Prostate gland (tissue), 2 donors: ENCODE measurements at places on chromosomes 7 and 10.

DNA sequence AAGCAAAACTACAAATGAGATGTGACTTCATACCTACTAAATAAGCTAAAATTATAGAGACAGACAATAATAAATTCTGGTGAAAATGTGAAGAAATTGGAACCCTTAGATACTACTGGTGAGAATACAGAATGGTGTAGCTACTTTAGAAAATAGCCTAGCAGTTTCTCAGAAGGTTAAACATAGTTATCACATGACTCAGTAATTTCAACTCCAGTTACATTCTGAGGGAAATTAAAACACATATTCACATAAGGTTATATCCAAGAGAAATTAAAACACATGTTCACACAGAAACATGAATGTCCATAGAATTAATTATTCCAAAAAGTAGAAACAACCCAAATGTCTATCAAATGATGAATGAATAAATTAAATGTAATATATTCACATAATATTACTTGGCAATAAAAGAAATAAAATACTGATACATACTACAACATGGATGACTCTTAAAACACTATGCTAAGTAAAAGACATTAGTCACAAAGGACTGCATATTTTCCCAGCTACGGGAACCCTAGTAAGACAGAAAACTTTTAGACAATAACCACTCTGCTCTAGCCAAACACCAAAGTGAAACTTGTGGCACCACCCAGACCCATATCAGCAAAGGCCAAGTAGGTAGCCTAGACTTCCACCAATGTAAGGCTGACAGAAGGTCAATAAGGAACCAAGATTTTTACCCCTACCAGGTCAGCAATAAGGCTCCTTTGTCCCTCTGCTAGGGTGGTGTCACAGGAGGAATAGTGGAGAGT is 25.1 kb downstream of the SLC25A40 start:
- no peak for DNase-seq

DNA sequence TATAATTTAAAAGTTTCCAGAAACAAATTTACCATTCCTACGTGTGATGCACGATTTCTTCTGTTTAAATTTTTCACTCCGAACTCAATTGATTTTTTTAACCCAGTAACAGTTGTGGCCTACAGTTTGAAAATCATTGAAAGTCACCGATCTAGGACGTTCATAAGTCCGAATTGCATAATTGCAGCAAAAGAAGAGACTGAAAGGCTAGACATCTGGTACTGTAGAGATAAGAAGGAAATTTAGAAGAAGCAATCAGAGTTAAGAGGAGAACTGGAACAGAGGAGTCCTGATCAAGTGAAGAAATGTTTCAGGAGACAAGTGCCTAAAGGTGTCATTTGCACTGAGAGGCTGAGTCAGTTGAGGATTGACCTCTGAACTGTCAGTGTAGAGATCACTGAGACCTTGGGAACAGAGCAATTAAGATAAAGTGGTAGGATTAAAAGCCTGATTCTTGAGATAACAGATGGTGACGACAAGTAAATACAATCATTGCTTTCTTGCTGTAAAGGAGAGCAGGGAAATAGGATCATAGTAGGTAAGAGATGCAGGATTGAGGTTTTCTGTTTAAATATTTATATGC is 73.5 kb downstream of the ZFAND4 start:
- DNase-seq = no peak

DNA sequence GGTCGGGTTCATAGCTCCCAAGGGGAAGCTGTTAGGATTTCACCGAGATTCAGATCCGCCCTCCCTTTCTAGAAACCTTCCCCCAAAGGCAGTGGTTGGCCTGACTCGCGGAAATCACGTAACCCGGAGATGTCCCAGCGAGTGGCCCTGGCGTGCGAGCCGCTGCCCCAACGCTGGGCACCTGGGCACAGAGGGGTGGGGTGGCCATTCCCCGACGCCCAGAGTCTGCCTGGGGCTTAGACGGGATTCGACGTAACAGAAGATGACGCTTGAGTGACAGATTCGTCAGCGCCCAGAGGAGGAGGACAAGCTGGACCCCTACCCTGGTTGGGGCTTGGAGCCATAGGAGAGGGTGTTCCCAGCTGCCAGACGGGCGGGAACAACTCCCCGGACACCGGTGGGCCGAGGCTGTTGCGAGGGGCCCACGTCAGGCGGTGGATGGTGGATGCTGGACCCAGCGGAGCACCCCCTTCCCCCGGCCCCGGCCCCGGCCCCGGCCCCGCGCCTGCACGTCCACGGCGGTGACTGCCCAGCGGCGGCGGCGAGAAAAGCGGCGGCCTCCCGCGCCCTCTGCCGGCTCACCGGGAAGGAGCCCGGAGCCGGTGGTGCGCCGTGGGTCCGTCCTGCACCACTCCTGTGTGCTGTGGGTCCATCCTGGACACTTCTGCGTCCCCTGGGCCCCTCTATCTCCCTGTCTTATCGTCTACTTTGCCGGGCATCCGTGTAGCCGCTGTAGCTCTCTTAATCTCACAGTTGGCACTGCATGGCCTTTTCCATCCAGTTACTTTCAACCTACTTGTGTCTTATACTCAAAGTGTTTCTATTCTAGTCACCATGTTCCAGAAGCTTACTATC is 35.4 kb upstream of the KNDC1 start:
- DNase-seq = no peak

DNA sequence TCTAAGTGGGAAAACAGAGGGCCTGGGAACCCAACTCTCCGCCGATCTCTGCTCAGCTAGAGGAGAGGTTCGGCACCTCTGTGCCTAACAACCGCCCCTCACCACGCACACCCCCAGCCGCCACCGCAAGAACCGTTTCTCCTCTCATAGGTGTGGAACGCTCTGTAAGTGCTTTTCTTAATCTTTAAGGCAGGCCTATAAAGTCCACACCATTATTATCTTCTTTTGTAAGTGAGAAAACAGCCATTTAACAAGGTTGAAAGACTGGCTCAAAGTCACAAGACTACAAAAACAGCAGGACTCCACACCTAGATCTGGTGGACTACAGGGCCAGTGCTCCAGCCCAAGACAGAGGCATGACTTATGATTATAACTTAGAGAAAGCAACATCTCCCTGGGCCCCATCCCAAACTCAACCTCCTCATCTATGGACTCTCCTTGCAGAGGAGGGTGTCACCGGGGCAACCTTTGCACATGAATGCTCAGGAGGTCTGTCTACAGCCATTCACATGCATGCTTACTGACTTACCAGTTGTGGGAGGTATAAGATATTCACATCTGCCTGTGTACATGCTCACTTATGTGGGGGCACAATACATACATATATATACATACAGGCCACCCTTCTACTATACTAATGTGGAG is 7.9 kb upstream of the NKX2-3 start:
- DNase-seq = no peak

DNA sequence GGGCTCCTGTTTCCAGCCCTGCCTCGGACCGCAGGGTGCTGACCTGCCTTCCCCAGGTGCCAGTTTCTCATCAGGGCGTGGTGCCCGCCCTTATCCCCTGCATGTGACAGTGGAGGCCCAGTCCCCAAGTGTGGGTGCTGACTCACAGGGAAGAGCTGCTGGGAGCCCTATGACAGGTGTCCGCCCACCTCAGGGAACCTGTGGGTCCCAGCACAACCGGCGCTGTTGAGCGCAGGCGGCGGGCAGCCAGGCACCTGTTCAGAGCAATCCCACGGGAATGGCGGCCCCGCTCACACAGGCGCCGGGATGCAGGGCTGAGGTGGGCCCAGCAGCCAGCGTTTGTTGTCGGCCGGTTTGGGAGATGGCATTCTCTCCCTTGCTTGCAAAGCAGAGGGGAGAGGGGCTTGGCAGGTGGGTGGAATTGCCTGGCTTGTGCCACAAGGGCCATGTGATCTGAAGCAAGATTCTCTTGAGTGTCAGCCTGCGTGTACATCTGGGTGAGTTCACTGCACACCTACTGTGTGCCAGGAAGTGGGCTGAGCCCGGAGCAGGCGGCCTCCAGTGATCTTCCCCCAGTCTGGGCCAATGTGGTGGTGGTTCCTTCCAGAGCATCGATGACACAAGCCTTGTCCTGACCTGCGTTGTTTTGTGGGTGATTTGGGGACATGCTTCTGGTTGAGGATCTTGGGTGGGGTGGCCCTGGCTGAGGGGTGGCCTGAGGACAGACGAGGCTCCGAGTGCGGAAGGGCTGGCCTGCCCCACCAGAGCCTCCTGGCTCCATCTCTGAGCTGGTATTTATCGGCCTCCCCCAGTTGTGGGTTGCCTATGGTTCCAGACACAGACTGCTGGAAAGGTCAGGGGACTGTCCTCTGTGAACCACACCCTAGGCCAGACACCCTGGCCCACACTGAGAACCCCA is 2.4 kb downstream of the PWWP2B start:
- no peak for DNase-seq

DNA sequence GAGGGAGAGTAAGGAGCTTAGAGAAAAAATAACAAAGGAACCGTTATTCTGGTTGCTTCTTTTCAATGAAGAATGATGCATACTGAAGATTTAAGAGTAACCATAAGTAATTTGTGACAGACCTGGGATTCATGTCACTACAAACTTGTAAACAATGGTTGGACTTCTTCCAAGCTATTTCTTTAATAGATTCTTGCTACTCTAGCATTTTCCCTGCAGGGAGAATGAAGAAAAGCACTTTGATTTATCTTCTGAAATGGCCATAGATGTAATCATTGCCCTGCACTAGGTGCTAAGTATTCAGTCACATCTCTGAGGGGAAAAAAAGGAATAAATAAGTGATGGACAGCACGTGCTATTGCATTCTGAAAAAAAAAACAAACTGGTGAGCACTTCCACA is 606.6 kb upstream of the LRRN3 start:
- DNase-seq = no peak

DNA sequence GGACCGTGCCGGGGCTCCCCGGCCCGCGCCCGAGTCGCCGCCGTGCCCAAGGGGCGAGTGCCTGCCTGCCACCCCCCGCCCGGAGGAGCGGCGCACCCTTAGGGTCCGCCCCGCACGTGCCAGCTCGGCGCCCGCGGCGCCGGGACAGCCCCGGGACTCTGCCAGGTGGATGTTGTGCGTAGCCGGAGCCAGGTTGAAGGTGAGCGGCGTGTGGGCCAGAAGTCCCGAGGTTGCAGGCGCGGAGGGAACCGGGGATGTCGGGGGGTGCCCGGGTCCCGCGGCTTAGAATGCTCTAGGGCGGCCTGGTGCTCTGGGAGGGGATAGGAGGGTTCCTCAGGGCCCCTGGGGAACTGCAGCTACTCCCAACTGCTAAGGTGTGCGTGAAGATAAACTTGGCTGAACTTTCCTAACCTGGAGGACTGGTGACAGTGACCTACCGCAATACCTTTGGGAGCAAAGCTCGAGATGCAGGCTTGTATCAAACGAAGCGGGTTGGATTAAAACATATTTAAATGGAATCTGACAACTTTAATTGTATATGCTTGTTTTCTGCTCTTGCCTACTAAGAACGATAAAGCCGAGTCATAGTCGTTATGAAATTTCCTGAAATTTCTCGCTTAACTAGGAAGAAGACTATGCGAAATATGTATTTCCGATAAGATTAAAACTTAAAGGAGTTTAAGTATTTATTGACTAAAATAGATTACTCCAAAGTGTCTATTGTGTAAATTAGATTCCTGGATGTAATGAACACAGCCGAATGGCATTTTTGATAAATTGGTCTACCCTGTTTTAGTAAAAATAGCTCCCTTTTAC is at the start of gene CUX1:
TSS of gene CUX1 (plus strand) at position 156 of the 816 bp plus-strand sequence. CDS start at position 170, 14 bp downstream.
- DNase-seq = peak; percentile 22

- no peak for DNase-seq
These were observed 123.3 kb downstream of the TWIST1 start for GRCh38 chr7:18993933-18994668.

- no peak for DNase-seq
These were observed 29.0 kb downstream of the AGAP3 start for GRCh38 chr7:151115121-151115835.

DNA sequence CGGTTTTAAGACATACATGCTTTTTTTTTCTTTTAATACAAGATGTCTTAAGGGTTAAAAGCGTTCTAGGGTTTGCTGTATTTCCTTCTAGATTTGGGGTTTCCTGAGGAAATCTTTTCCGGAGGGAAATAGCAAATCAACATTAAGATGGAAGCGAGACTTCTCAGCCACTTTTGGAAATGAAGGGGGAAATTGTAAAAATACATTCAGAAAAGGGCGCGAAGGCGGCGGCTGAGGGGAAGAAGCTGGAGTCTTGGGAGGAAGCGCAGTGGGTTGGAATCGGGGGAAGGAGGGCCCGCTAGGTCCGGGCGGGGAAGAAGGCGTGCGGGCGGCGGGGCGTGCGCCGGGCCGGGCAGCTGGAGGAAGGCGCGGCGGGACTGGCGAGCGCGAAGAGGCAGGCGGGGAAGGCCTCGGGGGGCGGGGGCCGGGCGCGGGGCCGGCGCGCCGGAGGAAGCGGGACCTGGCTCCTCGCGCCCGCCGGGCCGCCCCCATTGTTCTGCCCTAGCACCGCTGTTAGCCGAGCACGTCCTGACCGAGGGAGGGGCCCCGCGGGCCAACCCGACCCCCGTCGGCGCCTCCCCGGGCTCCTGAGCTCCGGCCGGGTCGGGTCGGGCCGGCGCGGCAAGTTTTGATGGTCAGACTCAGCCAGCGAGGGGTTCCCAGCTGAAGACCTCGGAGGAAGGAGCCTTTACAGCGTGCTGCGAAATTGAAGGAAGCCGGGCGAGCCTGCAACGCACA is 1.5 kb upstream of the SKIDA1 start:
- DNase-seq = peak; percentile 61

GRCh38 chr7:69656890-69657289 is 58.6 kb downstream of the AUTS2 start:
- DNase-seq = no peak

DNA sequence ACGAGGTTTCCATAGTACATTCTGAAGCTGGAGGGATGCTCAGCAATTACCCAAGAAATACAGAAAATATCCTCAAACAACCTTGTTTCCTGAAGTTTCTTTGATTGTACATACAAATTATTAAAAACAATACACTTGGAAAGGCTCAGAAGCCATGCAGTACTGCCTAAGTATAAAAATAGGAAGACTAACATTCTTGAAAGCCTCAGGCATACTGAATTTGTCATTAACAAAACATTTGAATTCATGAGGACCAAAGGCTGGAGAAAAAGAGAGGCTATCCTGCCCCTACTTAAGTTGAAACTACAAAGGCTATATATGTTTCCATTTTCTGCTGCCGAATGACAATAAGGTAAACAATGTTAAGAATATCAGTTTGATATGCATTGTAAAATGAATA is 54.3 kb upstream of the SGCE start:
- DNase-seq = no peak

DNA sequence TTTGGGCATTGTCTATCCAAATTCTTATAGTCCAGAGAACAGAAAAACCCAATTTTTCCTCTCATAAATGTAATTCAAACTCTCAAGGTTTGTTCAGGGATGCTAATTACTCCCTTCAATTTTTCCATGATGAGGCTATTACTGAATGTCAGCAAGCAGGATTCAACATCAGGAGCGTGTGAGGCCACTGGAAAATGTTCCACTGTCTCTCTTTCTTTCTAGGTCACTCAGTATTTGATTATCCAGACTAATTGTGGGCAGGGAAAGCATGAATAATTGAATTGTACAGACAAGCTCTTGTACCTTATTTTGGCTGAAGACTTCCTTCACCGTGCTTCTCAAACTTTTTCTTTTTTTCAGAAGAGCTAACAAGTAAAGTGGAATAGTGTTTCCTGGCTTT is 30.7 kb downstream of the THNSL1 start:
- DNase-seq = no peak

- no peak for DNase-seq
These were observed 44.5 kb downstream of the KCNMA1 start for GRCh38 chr10:77592946-77593636.
